Activated CD4-positive, alpha-beta T cell treated with anti-CD3 and anti-CD28 coated beads, Interleukin-2, amount 50 U/mL, for 48 hours (primary cell): ENCODE measurements at places on chromosomes 4 and X.

- DNase-seq: peak; percentile 36
These were observed 646 bp downstream of the TIGD4 start for GRCh38 chr4:152778656-152779512.

GRCh38 chr4:3369781-3370674 is 71.7 kb upstream of the HGFAC start:
- peak; percentile 28 for DNase-seq

DNA sequence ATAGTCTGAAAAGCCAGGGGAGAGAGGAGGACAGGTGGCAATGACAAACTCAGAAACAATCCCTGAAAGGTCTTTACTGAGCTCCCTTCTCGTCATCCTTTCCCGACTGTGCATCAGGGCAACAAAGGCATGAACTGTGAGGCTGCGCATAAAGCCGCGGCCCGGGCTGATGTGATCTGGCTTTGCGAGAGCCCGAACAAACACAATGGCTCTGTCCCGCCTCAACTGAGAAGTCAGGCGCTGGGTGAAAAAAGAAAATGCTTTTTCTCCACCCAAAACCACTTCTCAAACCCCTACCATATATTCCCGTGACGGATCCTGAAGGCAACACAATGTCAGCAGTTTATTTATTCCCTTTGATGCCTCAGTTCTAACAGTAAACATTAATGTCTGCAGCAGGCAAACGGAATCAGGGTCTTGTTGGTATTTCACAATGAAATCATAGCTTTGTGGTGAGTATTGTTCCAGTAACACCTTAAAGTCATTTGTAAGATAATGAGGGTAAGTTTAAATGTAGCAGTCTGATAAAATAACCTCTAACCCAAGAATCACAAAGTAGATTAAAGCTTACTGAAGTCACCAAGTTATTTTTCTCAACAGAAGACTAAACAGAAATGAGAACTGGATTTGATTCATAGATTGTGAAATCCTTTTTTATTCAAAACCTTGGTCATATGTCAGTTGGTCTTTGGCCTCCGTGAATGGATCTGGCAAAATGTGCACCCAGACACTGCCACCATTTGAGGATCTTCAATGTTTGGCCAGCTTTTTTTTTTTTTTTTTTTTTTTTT is 67.4 kb downstream of the APBB2 start:
- no peak for DNase-seq

GRCh38 chr4:184384056-184384809 is 90.1 kb downstream of the IRF2 start:
- DNase-seq: no peak

- DNase-seq: no peak
These were observed 17.7 kb upstream of the GPR34 start for GRCh38 chrX:41671082-41671481.

GRCh38 chr4:59956366-59956765 is 1243.8 kb upstream of the ADGRL3 start:
- DNase-seq: no peak

GRCh38 chrX:26208012-26208411 is 8.0 kb upstream of the MAGEB5 start:
- no peak for DNase-seq

DNA sequence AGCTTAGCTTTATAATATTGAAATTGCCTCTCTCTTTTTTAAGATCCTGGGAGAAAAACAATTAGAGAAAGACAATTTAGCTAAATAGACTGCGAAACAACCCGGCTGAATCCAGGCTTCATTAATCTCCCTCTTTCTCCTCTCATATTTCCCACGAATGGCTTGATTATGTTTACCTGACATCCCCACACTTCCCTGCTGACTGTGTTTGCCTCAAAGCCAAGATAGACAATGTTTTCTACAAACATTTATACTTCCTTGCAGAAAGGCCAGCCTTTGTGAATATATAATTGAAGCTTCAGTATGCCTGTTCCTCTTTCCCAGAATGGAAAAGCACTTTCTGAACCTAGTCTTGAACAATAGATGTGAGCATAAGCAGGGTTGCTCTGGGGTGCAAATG is 566.8 kb downstream of the PDHA2 start:
- DNase-seq: no peak

GRCh38 chr4:6566391-6567190 is 8.4 kb upstream of the MAN2B2 start:
- no peak for DNase-seq

GRCh38 chr4:120545391-120545790 is 377.1 kb downstream of the PRDM5 start:
- no peak for DNase-seq

DNA sequence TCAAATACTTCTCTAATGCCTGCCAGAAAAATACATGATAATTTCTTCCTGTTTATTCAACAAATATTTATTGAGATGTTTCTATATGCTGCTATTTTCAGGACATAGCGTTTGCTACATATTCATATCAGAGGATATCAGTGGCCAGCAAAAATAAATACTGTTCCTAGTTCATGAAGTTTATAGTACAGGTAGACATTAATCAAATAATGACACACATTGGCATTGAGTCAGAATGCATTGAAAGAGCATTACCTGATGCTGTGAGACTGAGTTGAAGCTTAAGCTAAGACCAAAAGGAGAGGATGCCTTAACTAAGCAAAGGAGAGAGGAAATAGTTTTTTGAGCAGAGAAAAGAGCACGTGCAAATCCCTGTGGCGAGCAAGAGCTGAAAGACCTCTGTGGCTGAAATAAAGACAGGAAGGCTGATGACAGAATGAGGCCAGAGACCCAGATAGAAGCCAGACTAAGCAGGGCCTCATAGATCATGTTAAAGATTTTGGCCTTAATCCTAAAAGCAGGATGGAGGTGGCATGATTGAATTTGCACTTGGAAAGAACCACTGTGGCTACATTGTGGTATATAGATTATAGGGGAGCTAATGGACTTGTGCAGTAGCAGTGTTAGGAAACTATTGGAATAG is 36.2 kb downstream of the FAM241A start:
- no peak for DNase-seq

GRCh38 chr4:7193030-7193958 is 956 bp downstream of the SORCS2 start:
- no peak for DNase-seq

DNA sequence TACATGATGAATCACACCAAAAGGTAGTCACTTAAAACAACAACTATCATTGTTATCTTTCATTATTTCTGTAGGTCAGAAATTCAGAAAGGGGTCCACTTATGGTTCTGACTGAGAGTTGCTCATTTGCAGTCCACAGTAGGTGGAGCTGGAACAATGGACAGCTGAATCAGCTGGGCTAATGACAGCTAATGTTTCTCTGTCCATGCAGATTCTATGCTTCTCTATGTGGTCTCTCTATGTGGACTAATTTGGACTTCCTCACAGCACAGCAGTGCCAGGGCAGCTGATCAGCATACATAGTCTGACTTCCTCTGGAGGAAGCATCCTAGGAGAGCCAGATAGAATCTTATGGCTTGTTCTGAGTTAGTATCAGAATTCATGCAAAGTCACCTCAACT is 131.7 kb upstream of the INTU start:
- DNase-seq: no peak

- no peak for DNase-seq
These were observed 28.2 kb downstream of the ODAPH start for GRCh38 chr4:75584067-75584466.

DNA sequence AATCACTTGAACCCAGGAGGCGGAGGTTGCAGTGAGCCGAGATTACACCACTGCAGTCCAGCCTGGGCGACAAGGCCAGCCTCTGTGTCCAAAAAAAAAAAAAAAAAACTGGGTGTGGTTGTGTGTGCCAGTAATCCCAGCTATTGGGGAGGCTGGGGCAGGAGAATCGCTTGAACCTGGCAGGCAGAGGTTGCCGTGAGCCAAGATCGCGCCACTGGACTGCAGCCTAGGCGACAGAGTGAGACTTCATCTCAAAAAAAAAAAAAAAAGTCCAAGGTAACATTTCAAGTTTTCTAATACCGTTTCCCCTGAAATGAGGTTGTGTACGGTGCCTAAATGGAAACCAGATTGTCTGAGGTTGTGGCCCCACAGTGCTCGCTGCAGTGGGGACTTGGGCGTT is 35.6 kb downstream of the FAM193A start:
- DNase-seq: no peak

DNA sequence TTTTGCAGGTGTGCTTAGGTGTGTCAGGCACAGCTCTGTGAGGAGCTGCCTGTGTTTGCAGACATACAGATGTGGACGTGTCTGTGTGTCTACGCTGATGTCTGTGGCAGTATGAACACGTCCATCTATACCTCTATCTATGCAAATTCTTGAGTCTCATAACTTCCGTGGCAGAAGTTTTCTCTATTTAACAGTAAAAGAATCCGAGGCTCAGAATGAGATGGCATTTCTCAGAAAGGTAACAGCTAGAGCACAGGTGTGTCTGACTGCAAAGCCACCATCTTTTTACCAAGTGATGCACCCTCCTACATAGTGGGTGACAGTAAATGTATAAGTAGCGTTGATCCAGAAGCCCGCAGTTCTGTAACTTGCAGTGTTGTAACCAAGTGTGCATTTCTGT is 39.9 kb upstream of the CYP4V2 start:
- DNase-seq: no peak

DNA sequence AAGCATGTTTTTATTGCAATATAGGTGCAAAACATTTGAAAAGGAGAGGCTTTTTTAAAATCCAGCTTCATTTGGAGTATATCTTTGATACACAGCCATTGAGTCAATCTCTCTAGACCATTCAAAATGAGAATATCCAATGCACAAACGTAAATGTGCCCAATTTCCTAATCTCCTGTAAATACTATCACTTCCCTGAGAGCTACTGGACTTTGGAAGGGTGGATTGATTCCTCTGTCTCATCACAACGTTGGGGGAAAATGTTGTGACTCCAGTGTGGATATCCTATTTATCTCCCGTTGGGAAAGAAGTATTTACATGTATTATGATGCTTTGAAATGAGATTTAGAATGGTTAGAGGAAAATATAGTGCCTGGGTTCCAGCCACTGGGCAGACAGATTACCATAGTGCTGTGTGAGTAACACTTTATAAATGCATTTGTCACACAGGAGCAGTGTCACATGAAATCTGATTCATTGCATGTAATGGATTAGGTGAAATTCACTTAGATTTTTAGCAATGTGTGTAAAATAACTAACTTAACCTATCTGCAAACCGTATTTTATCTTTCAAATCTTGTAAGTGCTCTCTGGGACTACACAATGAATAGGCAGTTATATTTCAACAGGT is 64.4 kb upstream of the VCX3A start:
- DNase-seq: no peak

DNA sequence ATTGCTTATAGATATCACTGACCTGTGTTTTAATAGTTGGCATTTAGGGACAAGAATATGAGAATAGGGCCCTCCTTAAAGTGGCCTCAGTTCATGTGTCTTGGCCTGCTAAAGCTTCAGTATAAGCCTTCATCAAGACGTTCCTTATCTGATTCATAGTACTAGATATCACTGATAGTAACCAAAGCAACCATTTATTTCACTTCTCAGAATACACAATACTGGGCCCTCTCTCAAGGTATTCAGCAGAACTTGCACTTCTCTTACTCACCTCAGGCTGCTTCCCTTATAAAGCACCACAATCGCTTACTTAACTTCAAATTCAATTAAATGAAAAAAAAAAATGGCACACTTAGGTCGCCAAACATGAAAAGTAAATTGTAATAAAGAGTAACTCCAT is 259.4 kb upstream of the PCDH7 start:
- DNase-seq: no peak

DNA sequence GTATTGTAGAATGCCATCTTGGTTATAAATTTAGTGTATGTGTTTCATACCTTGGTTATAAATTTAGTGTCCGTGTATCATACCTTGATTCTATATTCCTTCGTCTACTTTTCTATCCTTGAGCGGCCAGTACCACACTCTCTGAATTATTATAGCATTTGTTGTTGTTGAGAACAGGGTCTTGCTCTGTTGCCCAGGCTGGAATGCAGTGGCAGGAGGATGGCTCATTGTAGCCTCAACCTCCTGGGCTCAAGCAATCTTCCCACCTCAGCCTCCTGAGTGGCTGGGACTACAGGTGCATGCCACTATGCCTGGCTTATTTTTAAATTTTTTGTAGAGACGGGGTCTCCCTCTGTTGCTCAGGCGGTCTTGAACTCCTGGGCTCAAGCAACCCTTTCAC is 50.1 kb downstream of the FAM193A start:
- DNase-seq: no peak

DNA sequence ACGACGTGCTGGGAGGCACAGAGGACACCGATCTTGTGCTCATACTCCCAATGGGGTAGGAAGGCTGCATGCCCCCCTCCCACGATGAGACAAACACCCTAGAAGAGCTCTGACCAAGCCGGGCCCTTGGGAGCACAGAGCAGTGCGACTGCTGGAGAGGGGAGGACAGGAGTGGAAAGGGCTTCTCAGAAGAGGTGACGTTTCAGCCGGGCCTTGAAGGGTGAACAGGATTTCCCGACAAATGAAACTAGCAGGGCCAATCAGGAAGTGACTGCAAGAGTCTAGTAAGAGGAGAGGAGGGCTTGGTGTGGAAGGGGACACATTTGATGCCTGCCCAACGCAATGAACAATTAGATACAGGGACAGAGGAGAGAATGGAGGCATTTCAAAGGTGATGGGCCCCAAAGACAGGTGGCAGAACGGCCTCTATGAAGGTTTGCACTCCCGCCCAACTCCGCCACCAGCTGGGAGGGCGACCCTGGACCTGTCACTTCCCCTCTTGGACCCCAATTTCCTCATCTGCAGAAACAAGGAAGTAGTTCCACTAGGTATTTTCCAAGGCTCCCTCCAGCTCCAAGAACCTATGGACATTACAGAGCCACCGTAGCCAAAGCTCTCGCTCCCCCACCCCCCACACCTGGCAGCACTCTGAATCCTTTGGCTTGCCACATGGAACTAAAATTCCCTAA is 3.9 kb downstream of the HCFC1 start:
- no peak for DNase-seq

GRCh38 chr4:167606551-167606950 is 372.3 kb upstream of the SPOCK3 start:
- DNase-seq: no peak

- no peak for DNase-seq
These were observed 50.5 kb downstream of the RASL11B start for GRCh38 chr4:52912608-52913007.

- no peak for DNase-seq
These were observed 28.0 kb downstream of the PPP2R3B start for GRCh38 chrX:358651-359143.

GRCh38 chr4:119212964-119213606 is 572 bp downstream of the USP53 start:
- peak; percentile 71 for DNase-seq

DNA sequence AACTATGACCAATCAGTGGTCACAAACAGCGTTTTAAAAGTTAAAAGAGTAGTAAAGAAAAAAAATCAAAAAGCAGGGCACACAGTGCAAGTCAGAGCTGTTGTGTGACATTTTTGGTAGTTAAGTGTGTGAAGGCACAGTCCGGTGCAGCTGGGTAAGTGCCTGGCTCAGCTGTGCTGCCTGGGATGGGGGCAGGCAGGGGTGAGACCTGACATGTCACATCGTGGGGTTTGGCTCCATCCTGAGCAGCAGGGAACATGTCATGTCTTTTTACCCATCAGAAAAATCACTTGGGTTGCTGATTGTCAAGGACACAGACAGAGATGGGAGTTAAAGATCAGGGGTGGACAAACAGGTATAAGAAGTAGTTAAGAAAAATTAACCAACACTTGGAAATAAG is 125.1 kb downstream of the NSUN7 start:
- DNase-seq: no peak
